NCI-H460 (cell line): ENCODE measurements at places on chromosomes 1 and 21. TPM values are rescaled to one million over a fixed set of nuclear protein-coding genes. Genes with fewer than 3 reads are reported as not detected.

- no peak for DNase-seq
Observed at GRCh38 chr1:245412306-245412705, 257.5 kb downstream of the KIF26B start.

GRCh38 chr1:112396653-112397471, 848 bp downstream of the CTTNBP2NL start:
- no peak for DNase-seq

GRCh38 chr1:114063544-114063943, 84.3 kb downstream of the OLFML3 start:
- DNase-seq: no peak

DNA sequence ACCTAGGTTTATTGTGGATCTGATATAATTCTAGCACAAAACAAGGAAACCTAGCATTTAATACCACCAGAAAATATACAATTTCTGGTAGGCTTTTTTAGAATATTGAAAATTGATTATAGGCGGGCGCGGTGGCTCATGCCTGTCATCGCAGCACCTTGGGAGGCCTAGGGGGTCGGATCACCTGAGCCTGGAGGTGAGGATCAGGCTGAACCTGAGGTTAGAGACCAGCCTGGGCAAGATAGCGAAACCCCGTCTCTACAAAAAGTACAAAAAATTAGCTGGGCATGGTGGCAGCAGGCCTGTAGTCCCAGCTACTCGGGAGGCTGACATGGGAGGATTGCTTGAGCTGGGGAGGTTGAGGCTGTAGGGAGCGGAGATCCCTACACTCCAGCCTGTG, 948 bp upstream of the COP1 start:
- DNase-seq: no peak

DNA sequence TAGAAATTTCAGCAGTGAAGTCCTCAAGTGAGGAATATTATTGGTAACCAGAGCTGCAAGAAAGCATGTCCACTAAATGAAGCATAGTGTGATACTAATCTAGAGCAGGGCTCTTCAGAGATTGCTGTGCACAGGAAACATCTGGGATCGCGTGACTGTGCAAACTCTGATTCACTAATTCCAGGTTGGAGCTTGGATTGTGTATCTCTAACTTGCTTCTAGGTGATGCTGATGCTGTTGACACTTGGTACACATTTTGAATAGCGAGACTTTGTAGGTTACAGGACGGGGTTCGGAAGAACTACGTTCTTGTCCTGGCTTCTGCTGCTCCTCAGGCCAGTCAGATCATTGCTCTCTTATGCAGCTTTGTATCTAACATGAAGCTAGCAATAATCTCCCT, 66.5 kb downstream of the PRRX1 start:
- DNase-seq: no peak

DNA sequence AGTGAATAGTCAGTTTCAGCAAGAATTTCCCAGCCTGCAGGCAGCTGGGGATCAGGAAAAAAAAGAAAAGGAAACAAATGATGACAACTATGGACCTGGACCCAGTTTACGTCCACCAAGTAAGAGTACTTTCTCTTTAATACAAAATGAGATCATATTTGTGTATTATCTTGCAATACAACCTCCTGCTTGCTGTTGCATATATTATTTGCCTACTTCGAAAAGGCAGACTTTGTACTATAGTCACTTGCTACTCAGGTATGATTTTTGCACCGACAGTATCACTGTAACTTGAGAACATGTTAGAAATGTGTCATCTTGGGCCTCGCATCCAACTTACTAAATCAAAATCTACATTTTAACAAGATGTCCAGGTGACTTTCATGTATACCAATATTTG, 30.4 kb downstream of the PRRC2C start:
- DNase-seq: no peak

GRCh38 chr1:82875170-82875569, 1074.4 kb downstream of the ADGRL2 start:
- DNase-seq: no peak

GRCh38 chr1:2505461-2505994, 20.9 kb downstream of the PANK4 start:
- DNase-seq: no peak

DNA sequence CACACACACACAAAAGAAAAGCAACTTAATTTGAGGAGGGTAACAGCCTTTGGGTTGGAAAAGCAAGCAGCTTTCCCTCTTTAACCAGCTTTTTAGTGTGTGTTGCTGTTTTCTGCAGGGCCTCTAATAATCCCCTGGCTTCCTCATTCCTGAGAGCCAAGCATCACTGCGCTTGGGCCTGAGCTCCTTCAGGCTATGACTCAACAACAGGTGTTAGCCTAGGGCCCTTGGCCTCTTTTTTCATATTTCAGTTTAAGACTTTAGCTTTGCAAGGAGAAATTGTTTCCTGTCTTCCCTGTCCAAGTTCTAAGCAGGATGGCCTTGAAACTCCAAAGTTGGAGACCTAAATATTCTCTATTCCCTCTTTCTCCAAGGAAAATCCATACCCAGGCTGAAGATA, 26.2 kb upstream of the SNX27 start:
- no peak for DNase-seq

GRCh38 chr1:203142684-203143408, 15.3 kb downstream of the ADORA1 start:
- no peak for DNase-seq

- DNase-seq: no peak
Observed at GRCh38 chr1:101002551-101002950, 23.0 kb downstream of the DPH5 start.

- no peak for DNase-seq
Observed at GRCh38 chr1:172883387-172883791, 167.4 kb downstream of the TNFSF18 start.

GRCh38 chr21:9750341-9751086, 770.9 kb upstream of the TPTE start:
- no peak for DNase-seq

GRCh38 chr1:7888248-7889081, 35.6 kb upstream of the UTS2 start:
- no peak for DNase-seq

DNA sequence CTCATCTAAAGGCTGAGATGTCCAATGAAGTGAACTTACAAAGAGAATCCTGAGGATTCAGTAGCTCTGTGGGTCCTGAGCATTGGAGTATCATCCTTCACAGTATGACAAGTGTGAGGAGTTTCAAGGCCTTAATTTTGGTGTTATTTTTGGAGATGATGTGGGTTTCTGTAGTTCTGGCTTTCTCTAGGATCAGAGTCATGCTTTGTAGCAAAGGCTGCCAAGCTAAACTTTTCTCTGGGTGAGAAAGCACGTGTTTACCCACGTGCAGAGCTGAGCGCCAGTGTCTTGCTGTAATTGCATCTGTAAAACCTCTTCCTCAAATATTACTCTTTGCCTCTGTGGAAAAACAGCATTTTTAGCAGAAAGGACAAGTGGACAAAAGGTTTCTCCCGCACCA, 387.8 kb upstream of the LYPLAL1 start:
- DNase-seq: no peak

- no peak for DNase-seq
Observed at GRCh38 chr1:228396770-228397662, 9.6 kb downstream of the TRIM11 start.

DNA sequence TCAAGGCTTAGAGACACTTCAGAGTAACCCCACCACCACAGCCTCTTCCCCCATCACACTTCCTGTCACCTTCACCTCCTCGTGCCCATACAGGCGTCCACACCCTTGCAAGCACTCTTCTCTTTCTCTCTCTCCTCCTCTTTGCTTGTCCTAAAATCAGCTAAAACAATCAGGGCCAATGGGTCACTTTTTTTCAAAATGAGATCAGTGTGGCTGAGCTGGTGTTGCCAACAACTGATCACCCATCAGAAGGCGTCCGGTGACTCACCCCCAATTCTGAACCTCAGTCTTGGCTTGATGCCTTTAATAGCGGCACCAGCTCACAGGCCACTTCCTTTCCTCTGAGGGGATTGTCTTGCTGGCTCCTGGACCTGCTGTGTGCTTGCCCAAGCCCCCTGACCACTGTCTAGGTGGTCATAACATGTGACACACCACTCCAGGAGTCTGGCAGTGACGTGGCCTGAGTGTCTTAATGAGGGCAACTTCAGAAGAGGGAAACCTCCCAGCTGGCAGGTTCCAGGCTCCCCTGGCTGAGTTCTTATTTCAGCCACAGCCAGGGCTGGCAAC, 1.6 kb downstream of the DRAXIN start:
- DNase-seq: no peak

- no peak for DNase-seq
Observed at GRCh38 chr21:35375115-35375514, 326.0 kb upstream of the RUNX1 start.

The SPRR4 gene
- not detected in 2 replicates for total RNA-seq

The S100B gene
- not detected in 2 replicates for total RNA-seq

The TMIGD3 gene
- not detected in 2 replicates for total RNA-seq

The RNU1-1 gene
- under 0.01 TPM in 2 replicates for total RNA-seq

The NIPAL3 gene
- 18.1 and 23.0 TPM in 2 replicates for total RNA-seq

The ATP6V1G3 gene
- not detected in 2 replicates for total RNA-seq

The AGO4 gene
- total RNA-seq: 8.1 and 9.3 TPM in 2 replicates
